ENCODE measurements at places on chromosomes 6 and 20.
A peak's percentile ranks its signal among the peaks of the same experiment; 100 is the strongest.

- ATAC-seq = no peak
Observed at GRCh38 chr6:130945401-130945919, 117.6 kb downstream of the EPB41L2 start.

- ATAC-seq = no peak
Observed at GRCh38 chr20:906001-906520, 10.1 kb downstream of the ANGPT4 start.

- no peak for ATAC-seq
Observed at GRCh38 chr6:138044458-138044857, 62.8 kb downstream of the PERP start.

DNA sequence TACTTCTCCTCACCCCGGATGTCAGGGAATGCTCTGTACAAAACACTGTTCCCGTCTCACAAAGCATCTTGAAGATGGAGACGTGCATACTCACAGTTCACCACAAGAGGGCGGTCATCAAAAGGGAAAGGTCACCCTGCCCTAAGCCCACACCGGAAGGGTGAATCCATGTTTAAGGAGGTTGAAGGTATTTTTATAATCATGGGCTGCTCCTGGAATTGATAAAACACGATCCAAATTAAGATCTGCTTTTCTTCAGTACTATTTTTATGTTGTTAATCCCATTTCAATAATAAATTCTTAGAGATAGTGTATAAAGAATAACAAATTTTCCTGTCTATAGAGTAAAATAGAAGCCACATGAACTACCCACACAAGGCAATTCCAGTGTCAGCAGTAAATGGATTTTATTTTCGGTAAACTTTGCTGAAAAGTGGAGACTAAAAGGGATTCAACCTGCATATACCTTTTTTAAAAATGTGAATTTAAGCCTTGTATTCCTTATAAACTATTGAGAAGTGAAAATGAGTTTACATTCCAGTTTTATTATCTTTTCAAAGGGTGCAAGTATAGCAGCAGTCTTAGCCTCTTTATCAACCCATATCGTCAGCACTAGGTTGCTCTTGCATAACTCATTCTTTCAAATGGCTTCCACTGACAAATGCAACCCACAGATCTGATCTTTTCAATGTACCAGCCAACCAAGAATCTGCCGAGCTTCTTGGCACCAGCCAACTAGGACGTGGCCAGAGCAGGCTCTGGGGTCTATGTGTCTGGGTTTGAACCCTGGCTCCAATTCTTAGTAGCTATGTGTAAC lies 79.7 kb upstream of the MBOAT1 start:
- peak; percentile 73 for ATAC-seq

All from stimulated activated memory B cell treated with anti-CD40 and anti-IgM and Interleukin-4, amounts not matched to agents 10 μg/mL and 1 μg/mL and 100 μg/mL, for 72 hours (primary cell).